ENCODE measurements at places on chromosomes 5 and 9.

DNA sequence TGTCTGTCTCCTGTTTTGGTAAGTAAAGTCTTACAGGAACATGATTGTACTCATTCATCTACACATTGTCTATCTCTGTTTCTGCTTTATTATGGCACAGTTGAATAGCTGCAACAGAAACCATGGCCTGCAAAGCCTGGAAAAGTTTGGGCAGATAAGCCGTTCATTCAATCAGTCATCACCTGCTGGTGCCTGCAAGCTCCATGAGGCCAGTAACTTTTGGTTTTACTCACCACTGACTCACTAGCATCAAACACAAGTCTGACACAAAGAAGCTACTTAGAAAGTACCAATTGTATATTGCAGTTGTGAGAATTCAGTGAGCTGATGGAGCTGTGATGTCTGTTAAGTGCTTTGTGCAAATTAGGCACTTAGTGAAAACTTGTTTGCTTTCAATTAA lies 373.6 kb upstream of the SGCD start:
- DNase-seq = no peak

DNA sequence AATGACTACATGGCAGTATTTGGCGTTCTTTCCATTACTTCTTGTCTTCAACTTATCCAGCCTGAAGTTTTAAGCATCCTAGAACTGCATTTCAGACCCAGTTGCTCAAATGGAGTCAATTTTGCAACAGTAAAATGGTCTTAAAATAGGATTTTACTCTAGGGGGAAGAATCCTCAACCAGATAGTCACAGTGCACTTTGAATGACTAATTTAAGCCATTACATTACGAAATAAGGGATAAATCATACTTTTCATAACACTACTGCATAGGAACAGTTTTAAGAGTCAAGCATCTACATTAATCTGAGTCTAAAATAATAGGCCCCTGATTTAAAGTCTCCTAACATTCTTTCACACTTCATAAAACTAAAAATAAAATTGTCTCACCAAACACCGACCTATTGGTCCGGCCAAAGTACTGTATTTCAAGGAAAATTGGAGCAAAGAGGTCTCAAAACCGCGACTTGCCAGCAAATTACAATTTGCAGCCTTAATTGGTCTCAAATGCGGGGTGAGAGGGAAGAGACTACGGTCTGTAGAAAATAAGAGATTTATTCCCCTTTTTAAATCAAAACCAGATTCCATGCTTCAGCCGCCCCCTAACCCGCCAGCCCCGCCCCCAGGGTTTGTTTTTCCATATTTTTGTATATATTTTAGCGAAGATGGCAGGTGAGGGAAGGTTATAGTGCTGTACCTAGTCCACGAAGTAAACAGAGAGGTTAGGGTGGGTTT lies 1.2 kb upstream of the SMARCA2 start:
- DNase-seq = peak; percentile 56

- DNase-seq = no peak
These were observed 52.6 kb upstream of the RUFY1 start for GRCh38 chr5:179497636-179498340.

- DNase-seq = peak; percentile 20
These were observed 53.9 kb downstream of the C9orf57 start for GRCh38 chr9:72006501-72006900.

GRCh38 chr9:74942801-74943200 lies 9.9 kb downstream of the C9orf40 start:
- no peak for DNase-seq

Data from AG09309 (cell line).